ENCODE measurements at places on chromosomes 2 and 18.

DNA sequence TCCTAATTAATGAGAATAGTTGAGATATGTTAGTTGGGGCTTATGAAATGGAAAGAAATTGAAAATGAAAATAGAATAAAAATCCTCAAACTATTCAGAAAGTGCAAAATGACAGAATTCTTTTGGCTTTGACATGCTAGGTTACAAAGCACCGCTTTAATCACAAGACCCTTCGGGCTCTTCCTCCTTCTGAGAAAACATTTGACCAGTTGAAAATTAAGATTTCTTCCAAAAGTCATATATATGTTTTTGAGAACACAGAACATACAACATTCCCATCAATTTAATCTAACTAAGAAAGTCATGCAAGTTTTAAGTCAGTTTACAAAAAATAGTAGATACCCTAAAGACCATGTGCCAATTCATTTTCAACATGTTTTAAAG, 2.2 kb upstream of the SLC40A1 start:
- DNase-seq, result no peak

DNA sequence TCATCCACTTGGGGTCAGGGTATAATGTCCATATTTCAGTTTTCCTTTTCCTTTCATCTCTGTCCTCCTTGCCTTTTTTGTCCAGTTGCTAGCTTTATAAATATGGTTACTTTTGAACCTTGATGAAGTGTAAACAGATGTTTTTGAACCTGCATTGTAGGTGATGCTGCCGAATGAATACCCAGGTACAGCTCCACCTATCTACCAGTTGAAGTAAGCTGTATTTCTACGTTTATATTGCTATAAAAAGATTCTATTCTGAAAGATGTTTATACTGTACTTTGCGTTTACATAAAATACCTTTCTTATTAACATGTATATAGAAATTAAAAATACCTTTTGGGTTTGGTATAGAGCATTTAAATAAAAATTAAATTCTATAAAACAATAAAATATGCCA, 2.2 kb downstream of the IMPACT start:
- no peak for DNase-seq

- no peak for DNase-seq
Observed at GRCh38 chr2:141889788-141890187, 241.0 kb downstream of the LRP1B start.

- DNase-seq, result no peak
Observed at GRCh38 chr18:73714466-73714865, 433.2 kb downstream of the FBXO15 start.

DNA sequence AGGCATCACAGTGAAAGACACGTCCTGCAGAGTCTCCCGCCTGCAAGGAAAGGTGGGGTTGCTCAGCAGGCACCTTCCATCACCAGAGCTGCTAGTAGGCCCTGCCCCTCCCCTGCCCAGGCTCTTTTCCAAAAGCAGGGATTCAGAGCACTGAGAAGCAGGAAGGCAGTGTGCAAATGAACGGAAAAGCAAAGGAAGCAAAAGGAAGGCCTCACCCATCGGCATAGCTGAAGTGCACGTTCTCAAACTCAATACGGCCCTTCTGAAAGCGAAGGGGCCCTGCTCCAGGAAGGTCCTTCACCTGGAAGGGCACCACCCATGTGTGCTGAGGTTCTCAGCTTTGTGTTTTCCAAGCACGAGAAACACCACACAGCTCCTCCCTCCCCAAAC, 5.7 kb downstream of the ABCB6 start:
- no peak for DNase-seq

DNA sequence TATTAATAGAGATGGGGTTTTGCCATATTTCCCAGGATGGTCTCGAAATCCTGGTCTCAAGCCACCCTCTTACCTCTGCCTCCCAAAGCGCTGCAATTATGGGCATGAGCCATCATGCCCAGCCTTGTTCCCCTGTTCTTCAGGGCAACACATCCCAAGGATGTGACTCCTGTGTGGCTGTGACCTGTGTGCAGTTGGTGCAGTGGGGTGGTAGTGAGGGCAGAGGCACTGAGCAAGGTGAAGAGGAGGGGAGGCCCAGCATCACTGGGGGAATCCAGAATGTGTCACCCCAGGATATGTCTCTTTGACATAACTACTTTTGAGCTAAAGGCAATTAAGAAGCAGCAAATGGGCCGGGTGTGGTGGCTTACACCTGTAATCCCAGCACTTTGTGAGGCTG, 23.4 kb downstream of the CENPA start:
- no peak for DNase-seq

- peak; percentile 43 for DNase-seq
Observed at GRCh38 chr18:35478520-35479435, 19.0 kb downstream of the INO80C start.

GRCh38 chr2:198905881-198906612, 551.7 kb downstream of the SATB2 start:
- no peak for DNase-seq

DNA sequence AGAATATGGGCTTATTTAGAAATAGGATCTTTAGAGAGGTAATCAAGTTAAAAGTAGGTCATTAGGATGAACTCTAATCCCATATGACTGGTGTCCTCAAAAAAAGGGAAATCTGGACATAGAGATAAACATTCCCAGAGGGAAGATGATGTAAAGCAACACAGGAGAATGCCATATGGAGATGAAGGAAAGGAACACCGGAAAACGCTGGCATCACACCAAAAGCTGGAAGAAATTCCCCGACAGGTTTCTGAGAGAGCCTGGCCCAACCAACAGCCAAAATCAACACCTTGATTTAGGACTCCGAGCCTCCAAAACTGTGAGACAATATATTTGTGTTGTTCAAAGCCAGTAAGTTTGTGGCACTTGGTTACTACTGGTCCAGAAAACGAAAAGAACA, 296.7 kb downstream of the DSEL start:
- no peak for DNase-seq

GRCh38 chr2:98058191-98058975, 28.6 kb upstream of the VWA3B start:
- DNase-seq, result no peak

GRCh38 chr2:60992985-60993392, 24.5 kb upstream of the PEX13 start:
- DNase-seq, result no peak

DNA sequence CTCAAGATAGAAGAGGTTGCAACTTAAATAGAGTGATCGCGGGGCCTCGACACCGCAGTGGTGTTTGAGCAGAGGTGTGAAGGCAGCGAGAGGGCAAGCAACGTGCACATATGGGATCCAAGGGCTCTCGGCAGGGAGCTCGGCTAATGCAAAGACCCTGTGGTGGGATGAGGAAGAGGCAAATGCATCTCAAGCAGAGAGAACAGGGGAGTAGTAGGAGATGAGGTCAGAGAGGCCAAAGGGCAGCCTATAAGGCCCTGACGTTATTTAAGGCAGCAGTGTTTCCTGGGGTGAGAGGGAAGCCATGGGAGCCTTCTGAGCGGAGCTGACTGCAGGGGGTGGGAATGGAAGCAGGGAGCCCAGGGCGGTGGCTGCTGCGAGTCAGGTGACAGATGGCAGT, 74.5 kb downstream of the MRPS9 start:
- DNase-seq, result no peak

DNA sequence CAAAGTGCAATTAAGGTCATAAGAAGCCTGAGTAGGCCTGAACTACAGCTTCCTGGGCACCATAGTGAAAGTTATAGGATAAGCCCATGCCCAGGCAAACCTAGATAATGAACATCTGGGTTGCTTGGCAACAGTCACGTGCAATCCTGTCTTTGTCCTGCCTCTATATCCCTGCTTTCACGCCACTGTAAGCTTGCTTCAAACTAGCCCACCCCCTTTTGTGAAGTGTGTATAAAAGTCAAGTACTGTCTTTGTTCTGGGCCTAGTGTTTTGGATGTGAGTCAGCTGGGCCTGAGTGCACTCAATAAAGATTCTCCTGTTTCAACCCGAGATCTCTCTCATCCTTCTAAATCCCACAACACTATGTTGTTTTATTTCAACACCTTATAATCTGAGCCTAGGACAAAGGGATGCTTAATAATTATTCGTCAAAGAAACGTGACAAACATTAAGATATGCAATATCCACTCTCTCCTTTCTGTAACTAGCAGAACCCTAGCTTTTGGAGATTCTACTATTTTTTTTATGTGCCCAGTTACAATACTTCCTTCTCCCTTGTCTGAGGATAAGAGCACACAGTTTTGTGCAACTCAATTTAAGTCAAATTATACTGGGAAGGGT, 927.8 kb downstream of the SUCLG1 start:
- DNase-seq, result no peak

- DNase-seq, result no peak
Observed at GRCh38 chr2:190060626-190061025, 1.9 kb downstream of the MSTN start.

- DNase-seq, result no peak
Observed at GRCh38 chr2:232073026-232073425, 111.5 kb downstream of the DIS3L2 start.

- DNase-seq, result no peak
Observed at GRCh38 chr2:76821731-76822130, 700.4 kb downstream of the LRRTM4 start.

DNA sequence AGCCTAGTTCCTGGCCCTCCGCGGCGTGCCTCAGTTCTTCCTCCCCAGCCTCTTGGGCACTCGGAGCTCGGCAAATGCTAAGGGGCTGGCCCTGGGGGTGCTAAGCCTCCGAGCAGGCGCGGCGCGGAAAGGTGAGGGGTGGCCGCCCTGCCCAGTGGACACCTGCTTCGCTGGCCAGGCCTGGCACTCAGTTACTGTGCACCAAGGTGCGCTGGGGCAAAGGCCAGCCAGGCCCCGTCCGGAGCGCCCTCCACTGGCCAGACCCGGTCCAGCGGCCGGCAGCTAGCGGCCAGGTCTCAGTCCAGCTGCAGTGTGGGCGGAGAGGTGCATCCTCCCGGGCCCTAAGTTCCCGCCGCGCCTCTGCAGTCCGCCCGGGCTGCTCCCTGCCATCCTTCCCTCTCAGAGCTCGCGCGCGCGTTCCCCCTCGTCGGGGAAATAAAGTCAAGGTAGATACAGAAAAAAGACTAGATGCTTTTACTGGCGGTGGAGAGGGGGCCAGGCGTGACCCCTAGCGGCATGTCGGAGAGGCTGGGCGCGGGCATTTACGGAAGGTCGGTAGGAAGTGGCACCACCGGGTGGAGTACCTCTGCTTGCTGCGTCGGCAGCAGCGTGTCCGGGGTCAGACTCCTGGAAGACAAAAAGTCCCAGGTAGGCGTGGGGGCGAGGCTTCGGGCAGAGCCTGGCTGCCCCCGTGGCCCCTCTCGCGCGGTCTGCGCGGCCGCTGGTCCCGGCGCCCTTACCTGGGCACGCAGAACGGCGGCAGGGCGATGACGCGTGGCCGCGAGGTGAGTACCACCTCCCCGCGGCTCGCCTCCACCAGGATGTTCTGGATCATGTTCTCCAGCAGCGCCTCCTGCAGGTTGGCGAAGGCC, 9.4 kb upstream of the CRYBA2 start:
- DNase-seq, result peak; percentile 99

DNA sequence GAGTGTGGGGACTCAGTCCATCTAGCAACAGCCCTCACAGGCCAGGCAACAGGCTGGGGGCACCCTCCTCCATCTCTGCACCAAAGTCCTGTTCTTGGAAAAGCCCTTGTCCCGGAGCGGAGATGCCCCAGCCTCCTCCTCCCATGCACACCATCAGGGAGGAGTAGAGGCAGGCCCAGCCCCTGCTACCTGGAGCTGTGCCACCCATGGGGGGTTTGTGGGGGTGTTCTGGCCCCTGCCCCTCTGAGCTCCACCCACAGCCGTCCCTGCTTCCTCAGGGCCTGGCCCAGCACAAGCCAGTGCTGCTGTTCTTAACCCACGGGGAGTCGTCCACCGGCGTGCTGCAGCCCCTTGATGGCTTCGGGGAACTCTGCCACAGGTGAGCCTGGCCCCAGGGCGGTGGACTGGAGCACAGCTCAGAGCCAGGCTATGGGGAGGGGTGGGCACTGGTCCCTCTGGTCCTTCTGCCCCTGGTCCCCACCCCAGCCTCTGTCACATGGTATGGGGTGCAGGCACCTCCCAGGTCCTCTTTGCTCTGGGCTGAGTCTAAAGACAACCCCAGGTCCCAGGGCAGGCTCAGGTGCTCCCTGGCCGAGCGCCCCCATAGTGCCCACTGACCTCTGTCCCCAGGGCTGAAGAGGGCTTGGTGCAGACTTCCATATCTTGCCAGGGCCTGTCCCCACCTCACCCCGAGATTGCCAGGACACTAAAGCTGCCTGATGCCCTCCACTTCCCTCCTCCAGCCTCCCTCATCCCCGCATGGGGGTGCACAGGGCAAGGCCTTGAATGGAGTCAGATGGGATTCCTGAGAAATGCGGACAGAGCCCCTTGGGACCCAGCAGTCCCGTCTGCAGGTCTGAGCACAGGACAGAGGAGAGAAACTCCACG, 2.7 kb downstream of the AGXT start:
- no peak for DNase-seq

- no peak for DNase-seq
Observed at GRCh38 chr18:46842583-46842982, 74.7 kb downstream of the PIAS2 start.

GRCh38 chr2:158484892-158485556, 28.3 kb downstream of the PKP4 start:
- no peak for DNase-seq

DNA sequence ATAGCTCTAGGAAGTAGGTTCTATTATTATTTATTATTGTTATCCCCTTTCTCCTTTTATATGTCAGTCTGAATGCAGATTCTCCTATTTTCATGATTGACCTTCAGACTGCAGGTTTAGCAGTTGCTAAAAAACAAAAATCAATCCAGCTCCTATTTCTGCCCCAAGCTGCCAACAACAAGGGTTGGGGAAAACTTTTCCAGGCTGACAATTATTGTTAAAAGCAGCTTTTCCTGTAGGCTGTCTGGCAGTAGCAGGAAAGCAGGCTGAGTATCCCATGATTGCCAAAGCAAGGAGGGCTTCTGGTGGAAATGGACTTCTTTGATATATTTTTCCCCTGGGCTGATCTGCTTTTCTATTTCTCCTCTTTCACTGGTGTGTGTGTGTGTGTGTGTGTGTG, 78.0 kb upstream of the CTLA4 start:
- no peak for DNase-seq

GRCh38 chr2:227785293-227785692, 28.3 kb upstream of the CCL20 start:
- no peak for DNase-seq

- DNase-seq, result no peak
Observed at GRCh38 chr2:159880729-159881128, 82.7 kb upstream of the CD302 start.

DNA sequence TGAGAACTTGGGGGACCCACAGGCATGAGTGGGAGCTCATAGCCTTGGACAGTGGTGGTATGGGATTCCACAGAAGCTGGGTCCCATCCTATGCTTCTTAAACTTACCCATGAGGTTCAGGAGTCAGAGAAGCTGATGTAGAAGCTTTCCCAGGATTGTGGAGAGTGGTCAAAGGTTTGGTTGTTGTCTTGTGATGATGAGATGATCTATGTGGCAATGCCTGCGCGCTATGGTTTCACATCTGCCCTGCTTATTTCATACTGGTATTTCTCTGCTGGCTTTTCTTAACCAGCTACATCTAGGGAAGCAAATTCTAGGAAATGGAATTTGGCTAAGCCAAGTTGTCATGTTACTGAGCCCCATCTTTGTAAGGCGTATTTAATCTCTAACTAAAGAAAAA, 168.6 kb downstream of the ZNF407 start:
- no peak for DNase-seq
